Hypothalamus (tissue), 51 donors: ENCODE measurements at places on chromosomes 5 and 9.

GRCh38 chr5:164364237-164365208 lies 859.1 kb downstream of the MAT2B start:
- DNase-seq = no peak

DNA sequence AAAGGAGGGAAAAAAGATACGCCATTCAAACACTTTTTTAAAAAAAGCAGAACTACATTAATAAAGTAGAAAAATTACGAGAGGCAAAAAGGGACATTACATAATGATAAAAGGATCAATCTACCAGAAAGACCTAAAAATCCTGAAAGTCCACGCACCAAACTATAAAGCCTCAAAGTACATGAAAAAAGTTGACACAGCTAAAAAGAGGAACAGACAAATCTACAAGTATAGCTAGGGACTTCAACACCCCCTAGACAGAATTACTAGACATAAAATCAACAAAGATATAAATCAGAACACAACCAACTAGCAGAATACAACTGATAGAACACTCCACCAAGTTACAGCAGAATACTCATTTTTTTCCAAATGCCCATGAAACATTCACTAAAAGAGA lies 11.1 kb downstream of the CAMSAP1 start:
- no peak for DNase-seq

- DNase-seq = no peak
Measured at GRCh38 chr9:95207403-95207802, 110.1 kb downstream of the FANCC start.

GRCh38 chr5:59873113-59873512 lies 20.4 kb downstream of the PDE4D start:
- no peak for DNase-seq

DNA sequence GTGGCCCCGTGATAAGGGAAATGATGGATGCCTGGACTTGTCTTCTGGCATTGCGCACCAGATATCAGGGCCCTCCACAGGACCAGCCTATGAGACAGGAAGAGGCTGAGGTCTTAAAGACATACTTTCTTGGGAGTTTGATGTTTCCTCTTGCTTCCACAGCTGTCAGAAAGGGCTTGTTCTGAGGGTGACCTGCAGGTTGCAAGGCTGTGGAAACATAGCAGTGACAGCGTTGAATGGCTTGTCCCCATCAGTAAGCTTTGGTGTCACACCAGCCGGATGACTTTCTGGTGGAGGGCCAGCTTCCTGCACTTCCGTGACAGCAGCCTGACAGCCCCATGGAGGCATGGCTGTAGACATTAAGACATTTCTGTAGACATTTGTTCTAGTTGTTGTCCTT lies 143.2 kb downstream of the C9orf152 start:
- no peak for DNase-seq

- DNase-seq = no peak
Measured at GRCh38 chr5:81292130-81292529, 9.3 kb upstream of the ZCCHC9 start.

GRCh38 chr9:4137681-4138099 lies 162.2 kb downstream of the GLIS3 start:
- DNase-seq = no peak

DNA sequence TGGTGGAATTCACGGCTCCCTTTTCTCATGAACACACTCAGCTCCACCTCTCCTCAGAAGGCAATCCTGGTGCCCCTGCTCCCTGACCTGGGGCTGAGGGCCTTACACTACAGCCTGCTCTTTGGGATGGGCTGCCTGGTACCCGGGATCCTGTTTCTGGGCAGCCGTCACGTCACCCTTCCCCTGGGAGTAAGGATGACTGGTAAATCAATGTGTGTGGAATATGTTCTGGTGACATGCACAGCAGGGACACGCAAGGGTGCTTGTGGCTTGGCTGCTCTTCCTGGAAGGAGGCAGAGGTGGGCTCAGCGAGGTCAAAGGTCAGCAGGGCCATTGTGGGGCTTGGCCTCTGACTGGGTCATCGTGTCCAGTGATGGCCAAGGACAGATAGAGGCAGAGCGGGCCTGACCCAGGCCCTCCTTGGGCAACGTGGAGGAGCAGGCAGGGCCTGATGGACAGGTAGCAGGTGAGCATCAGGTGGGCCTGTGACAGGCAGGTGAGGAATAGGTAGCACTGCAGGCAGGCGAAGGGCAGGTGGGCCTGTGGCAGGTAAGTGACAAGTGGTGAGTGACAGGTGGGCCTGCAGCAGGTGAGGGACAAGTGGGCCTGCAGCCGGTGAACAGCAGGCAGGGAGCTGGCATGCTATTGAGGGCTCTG lies 399.4 kb upstream of the IRX4 start:
- no peak for DNase-seq

DNA sequence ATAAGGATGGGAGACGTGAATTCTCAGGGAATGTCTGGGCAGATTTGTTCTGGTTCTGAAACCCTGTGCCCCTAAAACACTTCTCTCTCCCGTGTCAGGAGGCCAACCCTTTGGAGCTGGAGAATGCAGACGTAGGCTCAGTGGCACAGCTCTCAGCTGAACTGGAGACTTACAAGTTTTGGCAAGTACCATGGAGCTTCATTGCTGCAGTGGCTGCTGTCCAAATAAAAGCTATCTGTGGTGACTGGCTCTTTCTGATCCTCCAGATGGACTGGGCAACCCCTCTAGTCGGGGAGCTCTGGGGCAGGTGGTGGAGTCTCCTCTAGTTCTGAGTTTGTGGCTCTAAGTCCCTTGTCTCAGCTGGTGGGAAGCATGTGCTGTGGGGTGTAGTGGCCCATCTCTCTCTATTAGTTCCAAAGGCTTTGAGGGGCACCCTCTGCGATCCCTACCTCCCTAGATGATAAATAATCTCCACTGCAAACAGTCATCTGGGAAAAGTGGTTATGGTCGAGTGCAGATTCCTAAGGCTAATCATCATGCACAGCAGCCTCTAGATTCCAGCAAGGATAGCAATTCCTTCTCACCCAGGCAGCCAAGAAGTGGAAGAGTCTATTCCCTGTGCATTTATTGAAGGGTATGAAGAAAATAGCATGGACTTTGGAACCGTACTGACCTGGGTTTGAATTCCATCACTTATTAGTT lies 204.2 kb upstream of the KLF4 start:
- no peak for DNase-seq

- DNase-seq = no peak
Measured at GRCh38 chr9:2319421-2319820, 302.2 kb upstream of the VLDLR start.

DNA sequence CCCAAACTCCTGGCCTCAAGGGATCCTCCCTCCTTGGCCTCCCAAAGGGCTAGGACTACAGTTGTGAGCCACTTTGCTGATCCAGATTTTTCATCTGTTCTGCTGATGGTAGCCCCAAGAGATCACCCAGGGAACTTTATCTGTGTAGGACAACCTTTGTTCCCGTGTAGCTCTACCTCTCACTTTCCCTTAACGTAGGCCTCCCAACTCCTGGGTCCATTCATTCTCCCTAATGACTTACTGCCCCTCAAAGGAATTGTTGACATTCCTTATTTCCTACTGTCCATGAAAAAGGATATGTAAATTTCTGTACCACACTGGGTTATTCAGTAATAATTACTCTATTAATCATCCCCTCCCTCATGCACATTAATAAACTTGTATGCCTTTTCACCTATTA lies 51.0 kb upstream of the PHF24 start:
- DNase-seq = no peak

GRCh38 chr5:119276978-119277377 lies 78.8 kb upstream of the TNFAIP8 start:
- no peak for DNase-seq

- DNase-seq = no peak
Measured at GRCh38 chr9:100587375-100587774, 9.5 kb downstream of the CAVIN4 start.

GRCh38 chr9:124471761-124472160 lies 21.5 kb downstream of the ADGRD2 start:
- no peak for DNase-seq

DNA sequence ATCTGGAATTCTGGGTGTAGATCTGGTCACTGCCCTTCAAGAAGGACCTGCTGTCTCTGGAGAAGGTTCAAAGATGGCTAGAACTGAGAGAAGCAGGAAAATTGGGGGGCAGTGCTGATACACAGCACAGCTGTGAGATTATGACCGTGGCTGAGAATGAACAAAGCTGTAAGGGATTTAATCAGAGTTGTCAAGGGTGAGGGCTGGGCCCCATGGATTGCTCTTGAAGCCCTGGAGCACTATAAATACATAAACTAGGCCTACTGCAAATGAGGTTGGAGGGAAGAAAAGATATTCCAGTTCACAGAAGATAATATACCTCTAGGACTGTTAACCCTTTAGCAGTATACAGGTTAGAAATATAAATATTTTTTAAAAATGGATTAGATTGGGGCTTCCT lies 86.3 kb upstream of the KLF9 start:
- DNase-seq = no peak

DNA sequence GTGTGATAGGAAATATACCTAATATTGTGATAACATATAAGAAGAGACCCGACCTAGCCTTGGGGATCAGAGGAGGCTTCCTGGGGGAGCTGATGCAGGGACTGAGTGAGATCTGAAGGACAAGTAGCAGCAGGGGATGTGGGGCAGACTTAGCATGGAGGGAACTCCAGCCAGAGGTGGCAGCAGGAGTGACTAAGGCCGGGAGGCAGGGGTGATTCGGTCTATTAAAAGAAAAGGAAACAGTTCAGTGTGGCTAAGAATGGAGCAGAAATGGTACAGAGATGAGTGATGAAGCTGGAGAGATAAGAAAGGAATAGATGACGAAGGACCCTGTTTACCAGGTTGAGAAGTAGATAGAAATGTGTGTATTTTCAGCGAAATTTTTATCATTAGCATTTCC lies 408.8 kb downstream of the ENC1 start:
- DNase-seq = no peak

DNA sequence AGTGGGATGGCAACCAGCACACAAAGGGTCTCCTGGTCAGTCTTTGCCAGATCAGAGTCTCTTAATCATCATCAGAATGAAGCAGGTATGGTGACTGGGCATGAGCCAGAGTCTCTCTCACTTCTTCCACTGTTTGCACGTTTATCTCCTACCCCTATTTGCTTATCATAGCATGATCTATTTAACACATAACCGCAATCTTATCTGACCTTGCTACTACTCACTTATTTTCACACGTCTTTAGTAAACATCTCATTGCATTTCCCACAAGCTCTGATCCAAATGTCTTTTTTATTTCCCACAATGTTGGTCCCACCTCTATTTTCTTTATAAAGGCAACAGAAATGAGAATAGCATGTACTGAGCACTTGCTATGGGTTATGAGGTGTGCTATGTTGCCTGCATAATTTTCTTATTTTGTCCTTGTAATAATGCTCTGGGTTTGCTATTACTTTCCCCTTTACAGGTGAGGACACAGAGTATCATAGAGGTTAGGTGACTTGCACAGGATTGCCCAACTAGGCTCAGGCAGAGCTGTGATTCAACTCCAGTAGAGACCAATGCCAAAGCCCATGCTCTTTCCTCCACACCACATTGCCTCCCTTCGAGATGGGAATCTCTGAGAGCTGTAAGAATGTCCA lies 39.7 kb upstream of the IL7R start:
- no peak for DNase-seq

GRCh38 chr5:14687023-14687665 lies 22.6 kb downstream of the OTULIN start:
- DNase-seq = no peak

DNA sequence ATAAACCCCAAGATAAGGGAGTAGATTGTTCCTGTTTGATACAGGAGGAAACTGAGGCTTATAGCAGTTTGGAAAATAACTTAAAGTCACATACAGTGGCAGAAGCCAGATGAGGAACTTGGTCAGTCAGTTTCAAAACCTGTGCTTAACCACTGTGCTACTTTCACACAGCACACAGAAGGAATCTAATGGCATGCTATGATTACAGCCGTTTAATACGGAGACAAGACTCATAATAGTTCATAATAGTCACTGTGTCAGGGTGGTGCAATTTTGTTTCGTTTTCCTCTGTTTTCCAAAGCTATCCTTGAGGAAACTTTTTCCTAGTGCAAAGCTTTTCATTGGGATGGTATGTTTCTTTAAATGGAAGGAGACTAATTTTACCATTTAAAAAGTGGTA lies 112.3 kb downstream of the GCNT1 start:
- no peak for DNase-seq

DNA sequence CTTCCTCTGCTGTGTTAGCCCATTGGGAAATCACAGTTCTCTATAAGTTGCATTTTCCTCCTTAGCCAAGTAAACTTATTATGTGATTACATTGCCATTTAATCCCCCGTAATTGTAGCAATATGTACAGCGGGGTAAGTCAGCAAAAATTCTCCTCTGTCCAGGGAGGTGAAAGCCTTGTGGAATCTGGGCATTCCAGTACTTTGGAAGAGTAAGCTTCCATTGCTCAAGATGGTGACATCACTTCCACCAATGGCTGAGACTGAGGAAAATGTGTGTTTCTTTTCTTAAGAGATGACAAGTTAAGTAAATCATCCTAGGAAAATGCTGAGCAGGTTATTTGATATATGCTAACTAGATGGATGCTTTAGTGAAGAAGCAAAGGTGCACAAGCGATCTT lies 436.7 kb downstream of the CETN3 start:
- DNase-seq = no peak

GRCh38 chr5:96425443-96425842 lies 7.6 kb downstream of the PCSK1 start:
- no peak for DNase-seq

DNA sequence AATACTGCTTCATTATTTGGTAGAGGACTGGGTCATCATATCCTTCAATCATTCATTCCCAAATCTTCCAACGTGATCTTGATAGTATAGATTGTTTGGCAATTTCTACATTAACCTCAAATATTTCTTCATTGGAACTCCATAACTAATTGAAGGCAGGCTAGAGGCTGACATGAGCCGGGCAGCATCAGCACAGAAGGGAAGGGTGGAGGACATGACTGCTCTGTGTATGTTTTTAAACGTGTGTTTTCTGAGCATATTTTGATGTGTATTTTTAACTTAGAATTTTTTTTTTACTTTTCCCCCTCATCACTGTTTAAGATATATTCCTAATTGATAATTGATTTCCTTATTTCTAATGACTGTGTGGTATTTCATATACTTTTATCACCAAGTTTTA lies 12.6 kb downstream of the DDX4 start:
- DNase-seq = no peak
